ENCODE measurements at places on chromosomes 16 and 17.

DNA sequence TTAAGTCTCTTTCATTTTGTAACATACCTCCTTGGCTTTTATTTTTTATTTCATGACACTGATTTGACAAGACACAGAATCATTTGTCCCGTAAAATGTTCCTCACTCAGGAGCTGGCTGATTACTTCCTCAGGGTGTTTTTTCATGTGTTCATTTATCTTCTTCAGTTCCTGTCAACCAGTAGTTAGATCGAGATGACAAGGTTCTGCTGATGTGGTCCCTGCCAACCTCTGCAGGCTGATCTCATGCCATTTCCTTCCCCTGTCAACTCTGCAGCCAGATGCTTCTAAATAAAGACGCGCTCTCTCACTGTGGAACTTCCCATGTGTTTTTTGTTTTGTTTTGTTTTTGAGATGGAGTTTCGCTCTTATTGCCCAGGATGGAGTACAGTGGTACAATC, 8.1 kb upstream of the CXCL16 start:
- DNase-seq, result no peak

GRCh38 chr16:46974352-46974751, 878 bp upstream of the DNAJA2 start:
- DNase-seq, result no peak

GRCh38 chr17:5769593-5770354, 185.5 kb upstream of the NLRP1 start:
- DNase-seq, result no peak

DNA sequence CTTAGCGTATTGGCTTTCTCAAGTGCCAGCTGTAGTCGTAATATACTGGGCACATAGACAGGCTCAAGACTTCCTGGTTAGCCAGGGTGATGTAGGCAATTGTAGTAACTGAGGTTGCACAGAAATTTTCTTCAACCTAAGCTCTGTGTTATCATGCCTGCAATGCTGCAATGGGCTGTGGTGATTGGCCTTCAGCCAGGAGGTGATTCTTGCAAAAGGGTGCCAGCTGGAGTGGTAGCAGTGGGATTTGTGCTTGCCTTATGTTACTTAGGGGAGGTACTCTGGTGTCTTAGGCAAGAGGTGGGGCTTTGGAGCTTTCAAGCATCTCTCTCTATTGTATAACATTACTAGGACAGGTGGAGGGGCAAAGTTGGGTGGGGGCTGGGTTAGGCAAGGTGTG, 495.1 kb downstream of the CDH11 start:
- no peak for DNase-seq

Data from stimulated activated CD4-positive, alpha-beta T cell treated with anti-CD3 and anti-CD28 coated beads, Interleukin-4, amount 100 ng/mL, for 48 hours (primary cell).